Mucosa of descending colon (tissue), 3 donors: ENCODE measurements at places on chromosomes 4 and X. TPM values are rescaled to one million over a fixed set of nuclear protein-coding genes. Genes with fewer than 3 reads are reported as not detected.

DNA sequence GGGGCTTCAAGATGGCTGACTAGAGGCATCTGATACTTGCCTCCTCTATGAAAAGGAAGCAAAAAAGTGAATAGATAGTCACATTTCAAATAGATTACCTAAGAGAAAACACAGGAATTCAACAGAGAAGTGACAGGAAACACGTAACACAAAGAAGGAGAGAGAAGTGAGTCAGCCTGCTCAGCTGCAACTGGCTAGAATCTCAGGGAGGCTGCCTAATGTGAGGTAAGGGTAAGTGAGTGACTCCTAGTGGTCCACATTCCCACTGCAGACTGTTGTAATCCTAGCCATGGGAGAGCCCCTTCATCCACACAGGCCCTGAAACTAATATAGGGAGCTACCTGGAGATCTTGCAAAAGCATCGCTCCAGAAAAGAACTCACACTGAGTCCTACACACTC is 179.2 kb downstream of the SLC7A11 start:
- DNase-seq: no peak

DNA sequence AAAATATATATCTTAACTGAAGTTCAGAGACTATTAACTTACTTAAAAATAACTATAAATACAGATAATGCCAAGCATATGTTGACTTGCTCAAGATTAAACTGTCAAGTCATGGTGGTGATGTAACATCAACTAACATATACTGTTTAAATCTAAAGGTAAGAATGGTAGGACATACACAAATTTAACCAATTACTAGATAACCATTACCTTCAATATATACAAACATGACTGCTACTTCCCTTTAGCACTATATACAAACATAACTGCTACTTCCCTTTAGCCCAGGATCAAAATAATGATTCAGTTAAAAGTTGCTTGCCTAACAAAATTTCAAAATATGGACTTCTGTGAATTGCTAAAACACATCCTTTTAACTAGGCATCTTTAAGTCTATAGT is 14.9 kb downstream of the HNRNPD start:
- no peak for DNase-seq

TREX2 gene
- total RNA-seq: 1.2 TPM

- no peak for DNase-seq
These were observed 160.2 kb upstream of the IGFBP7 start for GRCh38 chr4:57270346-57270745.

GRCh38 chr4:47012676-47013075 is 18.7 kb upstream of the GABRB1 start:
- DNase-seq: no peak

UCHL1 gene
- total RNA-seq: 76.0 TPM

DNA sequence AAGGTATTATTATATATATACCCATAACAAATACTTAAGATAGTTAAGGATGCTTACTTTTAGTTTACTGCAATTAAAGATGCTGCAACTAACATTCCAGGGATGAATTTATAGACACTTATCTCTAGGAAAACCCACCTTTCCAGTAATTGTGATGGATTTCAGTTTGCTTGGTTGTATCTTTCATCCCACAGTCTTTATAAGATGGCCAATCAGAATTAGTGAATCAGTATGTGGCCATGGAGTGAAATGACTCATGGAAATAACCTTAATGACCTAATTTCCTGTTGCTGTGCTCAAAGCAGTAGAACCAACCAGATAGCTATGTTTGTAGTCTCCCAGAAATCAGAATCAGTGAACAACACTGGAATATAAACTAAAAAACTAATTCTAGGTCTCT is 26.4 kb downstream of the MOSPD2 start:
- no peak for DNase-seq

USP38 gene
- 43.8 TPM for total RNA-seq

- DNase-seq: no peak
These were observed 169.9 kb upstream of the HS3ST1 start for GRCh38 chr4:11598591-11598990.

GRCh38 chrX:71619193-71619592 is 882 bp upstream of the CXCR3 start:
- no peak for DNase-seq

DNA sequence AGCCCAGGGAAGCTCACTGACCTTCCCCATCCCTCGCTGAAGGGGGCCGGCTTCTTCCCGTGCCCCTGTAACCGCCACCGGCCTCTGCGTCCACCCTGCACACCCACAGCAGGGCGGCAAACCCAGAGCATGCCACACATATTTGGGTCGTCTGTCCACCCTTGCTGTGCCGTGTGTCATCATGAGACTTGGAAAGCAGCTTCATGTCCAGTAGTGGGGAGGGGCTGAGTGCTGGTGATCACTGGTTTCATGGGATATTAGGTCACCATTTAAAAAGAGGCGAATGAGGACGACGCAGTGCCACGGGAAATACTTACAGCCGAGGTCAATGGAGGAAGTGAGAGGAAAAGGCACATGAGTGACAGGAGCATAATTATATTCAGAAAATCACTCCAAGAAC is 74.8 kb downstream of the HTRA3 start:
- no peak for DNase-seq

GRCh38 chr4:75904076-75904475 is 1.8 kb upstream of the PPEF2 start:
- DNase-seq: no peak

ATP6AP1 gene
- total RNA-seq: 95.2 TPM

SSX1 gene
- total RNA-seq: not detected

DNA sequence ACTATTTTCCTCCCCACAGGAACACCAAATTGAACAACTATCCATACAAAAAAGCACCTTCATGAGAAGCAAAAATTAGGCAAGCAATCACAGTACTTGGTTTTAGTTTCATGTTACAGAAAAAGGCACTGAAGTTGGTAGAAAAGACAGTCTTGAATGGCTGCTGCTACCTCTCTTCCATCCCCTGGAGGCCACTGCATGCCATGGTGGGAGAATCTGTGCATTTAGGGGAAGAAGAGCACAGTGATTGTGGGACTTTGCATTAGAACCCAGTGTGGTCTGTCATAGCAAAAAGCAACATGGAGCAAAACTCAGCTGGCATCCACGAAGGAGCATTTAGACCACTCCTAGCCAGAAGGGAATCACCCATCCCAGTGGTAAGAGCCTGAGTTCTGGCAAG is 941.9 kb downstream of the PCDH18 start:
- no peak for DNase-seq

GRCh38 chrX:78653118-78653822 is 5.9 kb downstream of the RTL3 start:
- no peak for DNase-seq

- DNase-seq: no peak
These were observed 46.7 kb upstream of the PRDM8 start for GRCh38 chr4:80150387-80151180.

DNA sequence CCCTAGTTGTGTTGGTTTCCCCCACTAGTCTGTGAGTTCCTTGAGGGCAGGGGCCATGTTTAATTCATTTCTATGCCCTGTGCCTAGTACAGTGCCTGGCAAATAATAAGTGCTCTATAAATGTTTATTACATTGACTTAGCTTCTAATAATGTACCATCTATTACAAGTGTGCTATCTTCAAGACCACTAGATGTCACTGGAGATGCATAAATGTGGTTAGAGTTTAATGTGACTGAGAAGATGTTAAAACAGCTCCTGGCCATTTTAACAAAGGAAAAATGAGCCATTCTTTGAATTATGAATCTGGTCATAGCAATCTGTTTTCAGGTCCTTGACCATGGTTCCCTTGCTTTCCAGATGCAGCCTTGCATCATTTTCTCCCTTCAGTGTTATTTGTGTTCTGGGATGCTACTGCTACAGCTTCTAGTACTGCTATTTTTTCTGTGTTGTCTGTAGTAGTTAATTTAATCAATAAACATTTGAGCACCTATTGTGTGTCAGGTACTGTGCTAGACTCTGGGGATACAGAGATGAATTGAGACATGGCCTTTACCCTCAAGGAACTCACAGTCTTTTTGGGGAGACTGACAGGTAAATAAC is 43.2 kb downstream of the SLC9A6 start:
- no peak for DNase-seq

DNA sequence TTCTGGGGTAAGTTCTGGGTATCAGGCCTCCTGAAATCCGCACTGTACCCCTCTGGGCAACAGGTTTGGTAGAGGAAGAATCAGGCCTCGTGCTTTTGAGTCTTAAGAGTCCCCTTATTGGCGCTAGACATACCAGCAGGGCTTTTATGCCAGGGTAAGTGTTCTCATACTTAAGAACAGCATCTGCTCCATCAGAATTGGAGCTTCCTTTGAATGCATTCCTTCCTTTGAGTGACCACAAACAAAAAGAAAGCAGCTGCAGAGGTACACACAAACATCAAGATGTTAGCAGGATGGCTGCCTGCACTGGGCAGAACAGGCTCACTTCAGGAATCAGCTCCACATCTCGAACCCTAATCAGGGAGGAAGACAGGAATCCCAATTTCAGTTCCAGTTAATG is 156.8 kb downstream of the MGST2 start:
- no peak for DNase-seq

GAGE13 gene
- total RNA-seq: not detected

VCX gene
- total RNA-seq: not detected

CT83 gene
- not detected for total RNA-seq

GRCh38 chr4:56755901-56756300 is 65.6 kb downstream of the SPINK2 start:
- no peak for DNase-seq

GRCh38 chrX:114272096-114272686 is 311.7 kb upstream of the HTR2C start:
- DNase-seq: no peak

GRIA3 gene
- total RNA-seq: 1.2 TPM

DNA sequence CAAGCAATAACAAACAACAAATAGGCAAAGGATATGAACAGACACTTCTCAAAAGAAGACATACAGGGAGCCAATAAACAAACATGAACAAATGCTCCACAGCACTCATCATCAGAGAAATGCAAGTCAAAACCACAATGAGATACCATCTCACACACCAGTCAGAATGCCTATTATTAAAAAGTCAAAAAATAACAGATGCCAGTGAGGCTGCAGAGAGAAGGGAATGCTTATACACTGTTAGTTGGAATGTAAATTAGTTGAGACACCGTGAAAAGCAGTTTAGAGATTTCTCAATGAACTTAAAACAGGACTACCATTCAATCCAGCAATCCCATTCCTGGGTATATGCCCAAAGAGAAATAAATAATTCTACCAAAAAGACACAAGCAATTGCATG is 129.8 kb upstream of the MAGEB2 start:
- DNase-seq: no peak

DNA sequence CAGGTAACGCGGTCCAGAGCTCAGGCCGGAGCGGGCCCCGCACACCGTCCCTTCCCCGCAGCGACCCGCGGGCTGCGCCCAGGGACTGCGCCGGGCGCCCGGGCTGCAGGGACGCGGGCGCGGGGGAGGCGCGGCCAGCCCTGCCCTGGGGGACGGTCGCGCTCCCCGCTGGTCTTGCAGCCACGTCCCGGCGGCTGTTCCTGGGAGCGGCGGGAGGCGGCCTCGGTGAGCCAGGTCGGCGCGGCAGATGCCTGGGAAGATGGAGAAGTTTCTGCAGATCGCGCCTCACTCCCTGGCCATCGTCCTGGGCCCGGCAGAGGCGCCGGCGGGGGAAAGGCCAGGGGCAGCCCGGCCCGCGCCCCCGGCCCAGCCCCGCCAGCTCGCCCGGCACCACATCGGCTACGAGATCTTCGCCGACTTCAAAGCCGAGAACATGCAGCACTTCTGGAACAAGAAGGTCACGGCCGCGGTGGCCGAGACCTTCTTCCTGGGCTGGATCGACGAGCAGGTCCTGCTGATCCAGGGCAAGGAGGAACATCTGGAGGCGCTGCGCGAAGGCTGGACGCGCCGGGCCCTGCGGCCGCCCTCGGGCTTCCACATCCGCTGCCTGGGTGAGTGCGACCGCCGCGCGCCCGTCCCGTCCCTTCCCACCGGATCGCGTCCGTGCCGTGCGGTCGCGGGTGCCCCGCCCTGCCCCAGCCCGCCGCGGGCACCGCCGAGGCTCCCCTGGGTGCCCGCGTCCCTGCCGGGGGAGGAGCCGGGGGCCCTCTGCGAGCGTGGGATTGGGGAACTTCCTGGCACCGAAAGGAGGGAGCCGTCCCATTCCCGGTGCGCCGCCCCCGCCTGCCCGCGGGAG is 107.4 kb upstream of the STOX2 start:
- DNase-seq: peak; percentile 37

DNA sequence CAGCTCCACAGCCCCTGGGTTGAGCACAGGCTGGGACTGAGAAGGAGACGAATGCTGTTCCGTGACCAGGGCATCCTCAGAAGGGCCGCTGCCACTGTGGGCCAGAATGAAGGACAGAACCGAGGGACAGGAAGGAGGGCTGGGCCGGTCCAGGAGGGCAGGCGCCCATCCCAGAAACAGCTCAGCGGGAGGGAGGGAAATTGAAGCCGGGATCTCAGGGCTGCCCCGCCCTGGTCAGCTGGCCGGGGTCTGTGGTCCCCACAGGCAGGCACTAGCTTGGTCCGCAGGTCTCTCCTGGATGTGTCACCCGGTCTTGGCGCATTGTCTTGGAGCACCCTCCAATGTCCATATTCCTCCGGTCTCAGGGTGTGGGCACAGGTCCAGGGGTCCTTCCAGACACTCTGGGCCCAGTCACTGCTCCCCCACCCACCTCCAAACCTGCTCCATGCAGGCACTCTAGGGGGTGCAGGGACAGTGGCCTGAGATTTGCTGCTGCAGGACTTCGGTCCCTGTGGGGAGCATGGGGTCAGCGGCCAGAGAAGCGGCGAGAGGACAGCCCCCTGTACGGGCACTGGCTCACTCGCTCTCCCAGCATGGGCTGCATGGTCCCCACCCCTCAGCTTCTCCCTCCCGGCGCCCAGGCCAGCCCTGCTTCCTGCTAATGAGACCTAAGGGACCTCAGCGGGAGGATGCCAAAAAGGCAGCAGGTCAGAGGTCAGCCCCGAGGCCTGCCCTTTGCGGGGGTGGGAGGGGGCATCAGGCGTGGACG is 23.9 kb upstream of the MXD4 start:
- DNase-seq: peak; percentile 46

DNA sequence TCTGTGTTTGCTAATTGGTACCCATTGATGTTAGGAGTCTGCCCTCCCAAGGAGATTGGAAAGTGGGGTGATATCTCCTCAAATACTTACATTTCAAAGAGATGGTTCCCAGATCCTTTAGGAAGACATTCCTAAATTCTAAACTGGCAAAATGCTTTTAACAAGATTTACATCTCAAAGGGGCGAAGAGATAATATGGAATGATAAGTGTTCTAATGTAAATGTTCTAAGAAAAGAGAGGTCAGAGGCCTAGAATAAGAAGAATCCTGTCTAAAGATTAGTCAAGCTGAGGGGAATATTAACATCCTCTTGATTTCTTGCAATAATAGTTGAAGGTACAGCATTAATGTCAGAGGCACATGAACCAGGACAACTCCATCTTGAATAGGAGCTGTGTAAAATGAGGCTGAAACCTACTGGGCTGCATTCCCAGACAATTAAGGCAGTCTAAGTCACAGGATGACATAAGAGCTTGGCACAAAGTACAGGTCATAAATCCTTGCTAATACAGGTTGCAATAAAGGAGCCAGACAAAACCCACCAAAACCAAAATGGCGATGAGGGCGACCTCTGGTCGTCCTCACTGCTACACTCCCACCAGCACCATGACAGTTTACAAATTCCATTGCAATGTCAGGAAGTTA is 2248.1 kb downstream of the ARAP2 start:
- DNase-seq: no peak

- peak; percentile 55 for DNase-seq
These were observed at the start of gene SASH3 for GRCh38 chrX:129779747-129780146. Gene SASH3, plus strand, starts transcription at chrX:129779949. Its CDS starts 149 bp downstream, at chrX:129780098.

PNMA6A gene
- total RNA-seq: 0.26 TPM

GRCh38 chrX:39008549-39008948 is 207.3 kb downstream of the MID1IP1 start:
- no peak for DNase-seq

CFAP47 gene
- not detected for total RNA-seq

GRCh38 chr4:139540161-139540560 is 15.9 kb downstream of the SETD7 start:
- no peak for DNase-seq
